Muscle of arm (tissue), 14 donors: ENCODE measurements at places on chromosomes 7 and 10. TPM values are rescaled to one million over a fixed set of nuclear protein-coding genes. Genes with fewer than 3 reads are reported as not detected.

GLCCI1 gene
- 21.6 TPM for polyA plus RNA-seq

AEBP1 gene
- 69.0 TPM for polyA plus RNA-seq

SFTPD gene
- polyA plus RNA-seq: 1.5 TPM

BLNK gene
- 1.5 TPM for polyA plus RNA-seq

APBB1IP gene
- polyA plus RNA-seq: 3.8 TPM

TCAF2 gene
- polyA plus RNA-seq: 9.0 TPM

CREB3L2 gene
- polyA plus RNA-seq: 42.7 TPM

KDM7A gene
- polyA plus RNA-seq: 9.4 TPM

- DNase-seq: no peak
Observed at GRCh38 chr7:101174322-101174854, 5.7 kb downstream of the NAT16 start.

DNA sequence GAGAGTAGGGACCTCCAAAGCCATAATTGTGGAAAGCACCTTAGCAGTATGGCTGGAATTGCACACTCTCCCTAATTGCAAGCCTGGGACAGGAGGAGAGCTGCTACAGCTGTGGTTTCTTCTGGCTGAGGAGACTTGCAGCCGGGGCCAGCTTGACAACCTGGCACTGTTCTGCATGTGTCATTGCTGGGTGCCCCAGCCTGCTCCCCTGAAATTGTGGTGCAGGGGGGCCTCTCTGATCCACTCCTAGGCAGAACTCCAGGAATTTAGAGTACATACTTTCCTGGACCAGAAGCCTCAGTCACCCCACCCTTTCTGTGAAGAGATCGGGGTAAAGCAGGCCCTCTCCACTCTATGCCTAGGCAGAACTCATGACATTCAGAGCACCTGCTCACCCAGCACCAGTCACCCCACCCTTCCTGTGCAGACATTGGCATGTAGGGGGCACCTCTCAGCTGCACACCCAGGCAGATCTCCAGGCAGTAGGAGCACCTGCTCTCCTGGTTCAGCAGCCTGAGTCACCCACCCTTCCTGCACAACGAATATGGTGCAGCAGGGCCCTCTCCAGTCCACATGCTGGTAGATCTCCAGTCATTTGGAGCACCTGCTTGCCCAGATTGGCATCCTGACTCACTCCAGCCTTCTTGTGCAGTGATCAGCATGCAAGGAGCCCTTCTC, 34.4 kb upstream of the DYNC1I1 start:
- DNase-seq: no peak

DNA sequence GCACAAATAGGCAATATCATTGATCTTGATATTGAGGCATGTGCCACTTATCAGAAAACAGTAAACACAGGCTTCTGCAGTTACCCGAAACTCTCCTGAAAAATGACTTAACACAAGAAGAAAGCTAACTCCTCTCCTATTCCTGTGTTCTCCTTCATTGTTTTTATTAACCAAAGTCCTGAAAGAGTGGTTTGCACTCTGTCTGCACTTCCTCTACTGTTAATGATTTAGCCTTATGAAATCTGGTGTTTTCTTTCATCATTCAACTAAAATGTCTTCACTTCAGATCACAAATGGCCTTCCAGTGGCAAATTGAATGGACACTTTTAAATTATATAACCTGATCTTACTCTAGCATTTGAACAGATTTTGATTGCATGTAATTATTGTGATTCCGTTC, 630.6 kb upstream of the PHF14 start:
- no peak for DNase-seq

- no peak for DNase-seq
Observed at GRCh38 chr10:124149189-124150042, 56.0 kb upstream of the CHST15 start.

DNA sequence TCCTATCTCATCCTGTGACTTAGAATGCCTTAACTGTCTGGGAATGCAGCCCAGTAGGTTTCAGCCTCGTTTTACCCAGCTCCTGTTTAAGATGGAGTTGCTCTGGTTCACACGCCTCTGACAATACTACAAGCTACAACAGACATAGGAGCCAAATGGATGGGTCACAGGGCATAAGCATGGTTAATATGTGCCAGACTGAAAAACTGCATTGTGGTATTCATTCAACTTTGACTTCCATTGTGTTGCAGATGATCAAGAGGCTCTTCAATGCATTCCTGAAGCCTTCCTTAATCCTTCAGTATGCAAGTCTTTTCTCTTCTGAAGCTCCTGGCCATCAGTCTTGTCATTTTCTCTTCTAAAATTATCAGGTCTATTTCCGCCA, 20.3 kb upstream of the RNF32 start:
- no peak for DNase-seq

- no peak for DNase-seq
Observed at GRCh38 chr10:43211030-43211429, 55.8 kb downstream of the RASGEF1A start.

GRCh38 chr7:94391726-94392392, 2.8 kb upstream of the COL1A2 start:
- DNase-seq: no peak

- no peak for DNase-seq
Observed at GRCh38 chr7:69245646-69246045, 352.6 kb upstream of the AUTS2 start.

DNA sequence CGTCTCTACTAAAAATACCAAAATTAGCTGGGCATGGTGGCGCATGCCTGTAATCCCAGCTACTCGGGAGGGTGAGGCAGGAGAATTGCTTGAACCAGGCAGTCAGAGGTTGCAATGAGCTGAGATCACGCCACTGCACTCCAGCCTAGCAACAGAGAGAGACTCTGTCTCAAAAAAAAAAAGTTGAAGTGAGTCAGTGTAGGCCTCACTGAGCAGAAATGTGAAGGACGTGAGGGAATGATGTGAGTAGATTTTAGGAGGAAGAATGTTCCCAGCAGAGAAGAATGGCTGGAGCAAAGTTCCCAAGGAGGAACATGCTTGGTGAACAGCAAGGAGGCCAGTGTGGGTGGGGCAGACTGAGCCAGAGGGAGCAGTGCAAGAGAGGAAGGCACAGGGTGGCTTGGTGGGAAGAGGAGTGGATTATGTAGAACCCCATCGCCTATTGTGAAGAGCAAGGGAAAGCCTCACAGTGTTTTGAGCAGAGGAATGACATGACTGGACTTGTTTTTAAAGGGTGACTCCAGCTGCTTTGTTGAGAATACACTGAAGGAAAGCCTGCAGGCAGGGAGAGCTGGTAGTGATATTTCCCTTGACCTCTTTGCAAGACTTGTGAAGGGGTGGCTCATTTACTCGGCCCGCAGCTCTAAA, 708.7 kb downstream of the SUGCT start:
- DNase-seq: no peak

GRCh38 chr7:112940314-112940732, 146.3 kb downstream of the GPR85 start:
- no peak for DNase-seq

DNA sequence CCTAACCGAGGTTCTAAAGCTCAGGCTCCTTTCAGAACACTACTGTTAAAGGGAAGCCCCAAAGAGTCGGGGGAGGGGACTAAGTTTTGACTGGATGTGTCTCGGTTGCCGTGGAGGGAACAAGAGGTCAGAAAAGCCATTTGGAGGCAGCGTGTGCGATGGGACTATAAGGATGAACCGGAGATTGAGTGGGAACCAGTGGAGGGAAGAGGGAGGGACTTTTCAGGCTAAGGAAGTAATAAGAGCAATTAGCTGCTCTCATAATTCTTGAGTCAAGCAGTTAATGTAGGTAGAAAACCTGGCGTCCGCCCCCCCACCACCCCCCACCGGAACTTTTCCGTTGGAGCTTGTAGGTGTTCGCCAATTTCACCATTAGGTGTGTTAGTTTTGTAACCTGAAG, 491 bp upstream of the AKAP9 start:
- peak; percentile 46 for DNase-seq

DNA sequence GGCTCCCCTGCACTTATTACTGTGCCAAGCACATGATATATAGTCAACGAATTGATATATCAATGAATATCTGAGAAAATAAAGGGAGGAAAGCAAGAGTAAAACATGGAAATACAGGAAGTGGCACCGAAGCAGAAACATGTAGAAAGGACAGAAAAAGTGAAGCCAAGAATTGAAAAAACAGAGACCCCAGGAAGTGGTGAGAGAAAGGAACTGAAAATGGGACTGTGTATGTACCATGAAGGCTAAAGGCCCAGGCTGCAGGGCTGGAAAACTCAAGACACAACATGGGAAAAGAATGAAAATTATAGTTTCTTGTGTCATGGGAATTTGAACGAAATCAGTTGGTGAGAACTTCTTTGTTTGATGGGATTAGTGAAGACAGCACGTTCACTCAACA, 60.6 kb downstream of the MAP3K8 start:
- DNase-seq: no peak

GRCh38 chr10:12974078-12974477, 27.4 kb downstream of the CCDC3 start:
- peak; percentile 39 for DNase-seq

DNA sequence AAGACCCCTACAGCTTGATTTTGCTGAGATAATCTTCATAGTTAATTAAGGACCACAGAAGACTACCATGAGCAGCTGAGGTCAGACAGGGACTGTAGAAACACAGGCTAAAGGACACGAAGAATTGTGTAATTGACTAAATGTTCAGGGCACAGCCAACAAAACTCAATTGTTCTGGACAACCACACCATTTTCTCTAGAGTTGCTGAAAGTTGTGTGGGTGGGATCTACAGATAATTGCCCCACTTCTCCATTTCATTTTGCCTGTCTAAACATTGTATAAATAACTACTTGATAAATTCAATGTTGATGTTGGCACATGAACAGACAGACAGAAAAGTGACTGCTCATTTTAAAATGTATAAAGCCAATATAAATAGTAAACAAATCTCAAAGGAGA, 39.0 kb upstream of the SLC16A12 start:
- no peak for DNase-seq

- DNase-seq: peak; percentile 74
Observed at GRCh38 chr7:35975851-35976454, 175.1 kb downstream of the SEPTIN7 start.

- DNase-seq: no peak
Observed at GRCh38 chr7:375901-376305, 85.9 kb downstream of the FOXL3 start.

- no peak for DNase-seq
Observed at GRCh38 chr10:72847681-72848080, 45.9 kb upstream of the OIT3 start.

DNA sequence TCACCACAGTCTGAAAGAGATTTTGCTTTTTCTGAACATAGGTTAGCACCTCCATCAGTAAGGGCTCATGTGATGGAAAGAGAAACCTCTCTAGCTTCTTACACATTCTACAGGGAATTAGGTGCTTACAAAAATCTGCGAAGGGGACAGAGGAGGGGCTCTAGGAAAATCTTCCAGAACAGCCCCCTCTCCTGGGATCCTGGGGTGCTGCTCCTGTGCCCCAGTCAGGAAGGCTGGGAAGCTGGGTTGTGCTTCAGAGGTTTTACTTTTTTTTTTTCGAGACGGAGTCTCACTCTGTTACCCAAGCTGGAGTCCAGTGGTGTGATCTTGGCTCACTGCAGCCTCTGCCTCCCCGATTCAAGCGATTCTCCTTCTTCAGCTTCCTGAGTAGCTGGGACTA, 7.5 kb upstream of the FAM171A1 start:
- no peak for DNase-seq

GRCh38 chr10:73857446-73857845, 16.9 kb downstream of the CAMK2G start:
- no peak for DNase-seq

- DNase-seq: no peak
Observed at GRCh38 chr7:141154131-141154732, 80.4 kb downstream of the TMEM178B start.

- DNase-seq: no peak
Observed at GRCh38 chr7:83001362-83002040, 161.2 kb downstream of the PCLO start.

GRCh38 chr10:136465-136762, 1.2 kb downstream of the ZMYND11 start:
- no peak for DNase-seq
